ENCODE measurements at places on chromosomes 1 and 21.

DNA sequence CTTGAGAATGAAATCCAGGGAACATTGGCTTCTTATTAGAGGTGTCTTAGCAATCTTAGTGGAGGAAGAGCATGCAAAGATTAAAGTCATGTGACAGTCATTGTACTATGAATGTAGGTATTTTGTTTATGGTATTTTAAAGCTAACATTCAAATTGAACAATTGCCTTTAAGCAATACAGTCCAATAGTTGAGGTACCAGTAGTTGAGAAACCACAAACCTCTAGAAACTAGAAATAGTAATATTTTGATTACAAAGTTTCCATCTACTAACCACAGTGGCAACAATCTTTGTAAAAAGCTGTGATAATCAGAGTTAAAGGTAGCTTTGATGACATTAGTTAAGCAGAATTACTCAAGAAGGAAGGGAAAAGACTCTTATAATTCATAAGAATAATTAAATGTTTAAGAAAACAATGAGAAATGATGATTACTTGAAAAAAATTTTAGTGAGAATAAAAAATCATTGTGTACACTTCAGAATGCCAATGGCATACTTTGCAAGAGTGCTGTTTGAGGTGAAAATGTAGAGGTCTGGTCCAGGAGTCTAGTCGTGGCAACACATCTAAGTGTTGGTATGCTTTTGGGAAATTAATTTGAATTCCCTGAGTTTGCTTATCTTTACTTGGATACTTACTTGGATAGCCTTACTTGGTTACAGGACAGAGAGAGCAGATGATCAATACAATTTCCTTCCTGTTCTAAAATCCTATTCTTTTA is 104.9 kb upstream of the PTGFR start:
- DNase-seq = no peak

- peak; percentile 53 for DNase-seq
These were observed at the start of gene ADAMTS1 for GRCh38 chr21:26845066-26845758. Gene ADAMTS1 (minus strand): TSS chr21:26845409. CDS start chr21:26844954, 455 bp downstream.

DNA sequence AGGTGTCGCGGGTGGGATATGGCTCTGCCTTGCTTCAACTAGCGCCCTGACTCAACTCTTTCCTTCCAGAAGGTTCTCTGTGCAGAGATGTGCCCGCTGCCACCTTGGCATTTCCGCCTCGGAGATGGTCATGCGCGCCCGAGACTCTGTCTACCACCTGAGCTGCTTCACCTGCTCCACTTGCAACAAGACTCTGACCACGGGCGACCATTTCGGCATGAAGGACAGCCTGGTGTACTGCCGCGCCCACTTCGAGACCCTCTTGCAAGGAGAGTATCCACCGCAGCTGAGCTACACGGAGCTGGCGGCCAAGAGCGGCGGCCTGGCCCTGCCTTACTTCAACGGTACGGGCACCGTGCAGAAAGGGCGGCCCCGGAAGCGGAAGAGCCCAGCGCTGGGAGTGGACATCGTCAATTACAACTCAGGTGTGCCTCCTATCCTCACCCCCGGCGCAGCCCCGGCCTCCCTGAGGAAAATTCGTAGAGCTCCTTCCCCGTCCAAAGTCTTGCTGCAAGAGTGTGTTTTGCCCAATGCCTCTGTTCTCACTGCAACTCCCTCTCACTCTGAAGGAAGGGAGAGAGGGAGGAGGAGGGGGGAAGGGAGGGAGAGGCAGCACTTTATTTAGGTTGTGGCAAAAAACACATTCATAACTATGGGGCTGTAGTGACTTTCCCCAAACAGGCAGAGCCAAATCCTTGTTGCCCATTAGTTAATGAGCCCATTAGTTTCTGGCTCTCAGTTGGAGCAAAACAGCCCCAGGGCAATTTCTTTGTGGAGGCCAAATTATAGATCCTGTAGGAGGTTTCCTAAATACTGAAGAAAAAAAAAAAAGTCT is 4.3 kb downstream of the LHX9 start:
- no peak for DNase-seq

DNA sequence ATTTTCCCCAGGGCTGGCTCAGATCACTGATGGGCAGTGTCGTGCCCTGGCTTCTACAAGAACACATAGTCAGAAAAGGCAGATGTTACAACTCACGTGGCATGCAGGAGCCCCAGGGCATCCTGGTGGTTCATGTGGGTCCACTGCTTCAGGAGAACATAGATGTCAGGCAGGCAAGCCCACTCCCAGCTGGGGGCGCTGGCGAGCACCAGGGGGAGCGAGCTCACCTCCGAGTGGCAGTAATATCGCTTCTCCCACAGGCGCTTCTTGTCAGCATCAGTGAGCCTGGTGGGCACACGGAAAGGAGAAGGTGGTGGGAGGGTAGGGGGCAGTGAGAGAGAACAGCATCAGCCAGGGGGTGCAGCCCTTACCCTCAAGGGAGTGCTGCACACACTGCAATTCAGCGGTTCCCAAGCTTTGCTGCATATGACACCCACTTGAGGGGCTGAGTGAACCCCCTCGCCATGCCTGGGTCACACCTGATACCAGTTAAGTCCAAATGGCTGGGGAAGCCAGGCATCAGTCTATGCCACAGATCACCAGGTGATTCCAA is 34.3 kb upstream of the PPP1R15B start:
- peak; percentile 59 for DNase-seq

DNA sequence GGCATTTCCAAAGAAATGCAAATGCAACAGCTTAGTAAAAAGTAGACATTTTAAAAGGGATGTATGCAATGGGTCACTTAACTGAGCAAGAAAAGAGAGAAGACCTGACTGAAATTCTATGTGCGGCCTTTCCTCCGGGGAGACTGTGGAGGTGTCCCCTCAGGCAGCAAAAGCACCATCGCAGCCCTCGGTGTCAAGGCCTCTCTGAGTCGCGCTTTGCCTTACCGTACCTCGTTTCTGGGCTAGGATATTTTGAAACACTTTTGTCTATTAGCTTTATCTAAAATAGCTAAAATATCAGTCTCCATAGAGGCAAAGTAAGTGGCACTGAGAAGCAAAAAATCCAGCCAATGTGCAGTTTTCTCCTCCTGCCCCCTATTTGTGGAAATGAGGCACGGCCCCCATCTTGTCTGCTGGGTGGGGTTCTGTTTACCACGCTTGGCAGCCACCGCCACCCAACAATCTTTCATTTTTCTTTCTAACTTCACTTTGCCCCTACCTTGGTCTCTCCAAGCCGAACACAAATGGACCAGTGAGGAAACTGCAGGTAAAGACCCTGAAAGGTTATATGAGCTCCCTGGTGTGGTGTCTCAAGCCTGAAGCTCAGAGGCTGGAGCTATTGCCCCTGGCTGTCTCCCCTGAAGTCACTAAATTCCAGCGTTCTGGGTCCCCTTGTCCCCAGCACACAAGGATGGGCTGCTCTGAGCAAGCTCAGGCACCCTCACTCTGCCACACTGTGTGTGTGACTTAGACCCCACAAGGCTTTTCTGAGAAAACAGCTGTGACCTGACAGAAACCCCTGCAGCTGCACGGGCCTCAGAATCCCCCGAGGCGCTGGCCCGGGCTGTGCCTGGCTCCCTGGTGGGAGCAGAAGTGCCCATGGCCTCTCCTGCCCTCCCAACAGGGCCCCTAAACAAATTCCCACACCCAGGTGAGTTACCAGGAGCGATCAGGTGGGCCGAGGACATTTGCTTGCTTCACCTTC is 1.6 kb downstream of the CD247 start:
- no peak for DNase-seq

- no peak for DNase-seq
These were observed 1.8 kb downstream of the AURKAIP1 start for GRCh38 chr1:1373051-1373814.

- no peak for DNase-seq
These were observed 33.4 kb downstream of the LRRC53 start for GRCh38 chr1:74478979-74479378.

- peak; percentile 56 for DNase-seq
These were observed 749 bp upstream of the LRIG2 start for GRCh38 chr1:113072141-113072756.

GRCh38 chr1:92695104-92695503 is 89.8 kb downstream of the EVI5 start:
- no peak for DNase-seq

DNA sequence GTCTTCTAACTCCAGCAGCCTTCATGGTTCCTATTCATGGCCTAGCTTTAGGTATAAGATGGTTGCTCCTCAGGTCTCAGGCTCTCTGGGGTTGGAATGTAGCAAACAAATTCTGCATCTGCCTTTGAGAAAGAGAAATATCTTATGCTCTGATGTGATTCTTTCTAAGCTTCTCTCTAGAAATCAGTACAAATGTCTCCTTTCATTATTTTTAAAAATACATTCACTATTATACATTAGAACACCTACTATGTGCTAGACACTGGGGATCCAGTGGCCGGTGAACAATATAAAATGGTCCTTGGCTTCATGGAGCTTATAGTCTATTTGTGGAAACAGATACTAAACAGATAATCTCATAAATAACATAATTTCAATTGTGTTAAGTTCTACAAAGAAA is 16.1 kb upstream of the TMEM39B start:
- no peak for DNase-seq

- no peak for DNase-seq
These were observed 177.0 kb upstream of the KAZN start for GRCh38 chr1:14421295-14421976.

DNA sequence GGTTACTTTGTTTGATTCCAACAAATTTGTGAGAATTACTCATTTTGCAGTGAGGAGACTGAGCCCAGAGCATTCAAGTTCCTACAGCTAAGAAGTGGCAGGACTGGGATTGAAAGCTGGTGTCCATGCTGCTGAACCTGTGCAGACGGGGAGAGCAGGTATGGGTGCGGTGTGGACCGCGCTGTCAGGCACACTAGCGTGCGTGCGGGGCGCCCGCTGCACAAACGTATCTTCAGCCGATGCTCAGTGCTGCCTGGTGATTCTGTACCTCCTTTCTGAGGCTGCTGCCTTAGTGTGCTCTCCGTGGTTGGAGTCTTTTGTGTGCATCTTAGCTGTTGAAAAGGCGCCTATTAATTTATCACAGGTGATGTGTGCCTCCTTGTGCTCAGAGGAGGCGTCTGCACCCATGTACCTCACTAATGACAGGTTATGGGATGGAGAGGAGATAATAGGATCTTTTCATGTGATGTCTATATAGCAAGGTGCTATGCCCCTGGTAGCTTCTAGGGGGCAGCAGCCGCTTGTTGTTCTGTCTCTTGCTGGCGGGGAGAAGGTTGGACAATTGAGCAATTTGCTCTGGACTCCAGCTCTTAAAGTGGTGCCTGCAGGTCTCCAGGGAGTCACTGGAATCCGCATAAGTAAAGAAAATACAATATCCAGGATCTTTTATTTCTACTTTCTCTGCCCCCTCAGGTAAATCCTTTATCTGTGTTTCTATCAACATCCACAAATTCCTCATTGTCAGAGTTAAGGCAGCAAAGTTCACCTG is 32.5 kb downstream of the PEX14 start:
- peak; percentile 88 for DNase-seq

DNA sequence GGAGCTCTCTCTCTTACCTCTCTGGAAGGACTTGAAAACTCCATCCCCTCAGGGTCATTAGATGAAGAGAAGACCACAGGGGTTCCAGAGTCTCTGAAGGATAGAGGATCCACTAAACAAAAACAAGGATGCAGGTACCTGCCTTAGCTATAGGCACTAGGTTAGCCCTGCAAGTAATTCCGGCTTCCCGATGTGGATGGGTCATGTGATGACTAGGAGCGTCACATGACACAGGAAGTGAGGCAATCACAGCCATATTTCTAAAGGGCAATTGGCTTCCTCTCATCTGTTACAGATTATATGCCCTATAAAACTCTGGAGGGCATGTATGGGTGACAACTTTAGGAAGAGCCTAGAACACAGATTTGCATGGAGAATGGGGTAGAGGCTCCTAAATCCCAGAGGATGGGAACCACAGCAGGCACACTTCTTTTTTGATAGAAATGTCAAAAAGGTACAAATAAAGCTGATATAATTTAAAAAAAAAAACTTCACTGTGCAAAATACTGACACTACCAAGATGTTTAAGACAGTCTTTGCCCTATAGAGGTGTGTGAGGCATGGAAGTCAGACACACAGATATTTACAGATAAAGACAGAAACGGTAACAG is 14.1 kb downstream of the ENTREP3 start:
- peak; percentile 96 for DNase-seq

- no peak for DNase-seq
These were observed 268.9 kb downstream of the TGFB2 start for GRCh38 chr1:218614031-218614430.

- DNase-seq = no peak
These were observed 20.7 kb upstream of the HPCAL4 start for GRCh38 chr1:39711966-39712340.

DNA sequence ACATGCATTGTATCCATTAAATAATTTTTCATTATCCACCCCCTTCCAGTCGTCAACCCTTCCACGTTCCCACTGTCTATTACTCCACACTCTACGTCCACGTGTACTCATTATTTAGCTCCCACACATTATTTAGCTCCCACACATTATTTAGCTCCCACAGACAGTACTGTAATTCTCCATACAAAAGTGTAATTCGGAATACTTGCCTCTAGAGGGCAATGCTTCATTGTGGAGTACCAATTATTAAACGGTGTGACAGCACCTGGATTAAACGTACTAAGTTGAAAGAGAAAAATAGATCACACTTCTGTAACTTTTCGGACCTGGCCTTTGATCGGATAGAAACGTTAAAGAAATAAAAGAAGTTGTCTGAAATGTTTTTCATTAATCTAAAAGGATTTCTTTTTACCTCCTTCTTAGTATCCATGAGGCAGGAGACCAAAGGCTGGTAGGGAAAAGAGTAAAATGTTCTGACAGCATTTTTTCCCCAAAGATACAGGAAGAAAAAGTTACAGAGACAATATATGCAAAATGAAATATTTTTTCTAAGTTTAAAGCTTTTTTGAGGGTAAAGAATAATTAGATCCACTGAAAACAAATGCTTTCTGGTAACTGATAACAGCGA is 99.2 kb downstream of the LHX8 start:
- DNase-seq = peak; percentile 54

- DNase-seq = no peak
These were observed 25.5 kb downstream of the MAN1C1 start for GRCh38 chr1:25641931-25642573.

DNA sequence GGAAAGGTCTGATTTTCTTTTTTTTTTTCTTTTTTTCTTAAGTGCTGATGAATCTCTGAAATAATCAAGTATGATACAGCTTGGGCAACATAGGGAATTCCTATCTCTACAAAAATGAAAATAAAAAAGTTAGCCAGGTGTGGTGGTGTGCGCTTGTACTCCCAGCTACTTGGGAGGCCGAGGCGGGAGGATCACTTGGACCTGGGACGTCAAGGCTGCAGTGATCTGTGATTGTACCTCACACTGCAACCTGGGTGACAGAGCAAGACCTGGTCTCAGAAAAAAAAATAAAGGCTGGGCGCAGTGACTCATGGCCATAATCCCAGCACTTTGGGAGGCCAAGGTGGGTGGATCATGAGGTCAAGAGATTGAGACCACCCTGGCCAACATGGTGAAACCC is 6.0 kb downstream of the TRAPPC10 start:
- no peak for DNase-seq

GRCh38 chr1:53390261-53390660 is 62.4 kb upstream of the LRP8 start:
- no peak for DNase-seq

DNA sequence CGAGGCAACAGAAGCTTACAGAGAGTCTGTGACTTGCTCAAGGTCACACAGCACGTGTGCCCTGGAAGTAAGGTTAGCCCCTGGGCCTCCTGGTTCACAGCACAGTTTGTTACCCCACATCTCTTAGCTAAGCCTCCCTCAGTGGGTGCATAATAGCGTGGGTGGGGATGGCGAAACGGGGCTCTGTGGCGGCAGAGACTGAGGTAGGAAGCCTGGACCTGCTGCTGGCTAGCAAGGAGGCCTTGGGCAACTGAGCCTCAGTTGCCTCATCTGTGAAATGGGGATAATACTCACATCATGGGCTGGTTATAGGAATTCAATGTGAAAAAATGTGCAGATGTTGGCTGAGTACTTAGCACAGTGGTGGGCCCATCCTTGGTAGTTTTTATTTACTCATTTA is 596 bp downstream of the PADI4 start:
- peak; percentile 27 for DNase-seq
